ENCODE measurements at places on chromosomes 1 and 21.

GRCh38 chr1:193221651-193222050 is 35.2 kb upstream of the B3GALT2 start:
- no peak for DNase-seq

DNA sequence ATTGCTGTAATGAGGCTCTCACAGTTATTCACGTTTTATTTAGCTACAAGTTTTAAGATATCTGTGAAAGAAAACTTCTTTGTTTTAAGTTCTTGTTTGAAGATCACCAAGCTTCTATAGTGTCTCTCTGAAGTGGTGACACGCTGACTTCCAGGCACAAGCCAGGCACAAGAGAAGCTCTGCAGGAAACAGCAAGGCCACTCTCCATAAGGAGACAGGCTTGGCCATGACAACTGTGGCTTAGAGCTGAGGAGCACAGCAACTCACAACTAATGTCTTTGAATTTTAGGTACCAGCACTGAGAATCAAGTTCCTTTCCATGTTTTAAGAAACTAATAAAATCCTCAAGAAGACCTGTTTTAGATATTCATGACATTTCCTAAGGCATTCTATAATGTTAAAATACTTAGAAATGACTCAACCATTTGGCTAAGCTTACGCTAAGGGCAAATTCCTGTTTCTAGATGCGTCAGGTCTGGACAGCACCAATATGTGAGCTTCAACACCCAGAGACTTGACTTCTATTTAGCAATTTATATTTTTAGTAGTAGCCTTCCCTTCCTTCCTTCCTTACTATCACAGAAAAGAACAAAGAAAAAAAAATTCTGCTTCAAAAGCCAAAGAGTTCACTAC is 40.2 kb downstream of the APP start:
- no peak for DNase-seq

DNA sequence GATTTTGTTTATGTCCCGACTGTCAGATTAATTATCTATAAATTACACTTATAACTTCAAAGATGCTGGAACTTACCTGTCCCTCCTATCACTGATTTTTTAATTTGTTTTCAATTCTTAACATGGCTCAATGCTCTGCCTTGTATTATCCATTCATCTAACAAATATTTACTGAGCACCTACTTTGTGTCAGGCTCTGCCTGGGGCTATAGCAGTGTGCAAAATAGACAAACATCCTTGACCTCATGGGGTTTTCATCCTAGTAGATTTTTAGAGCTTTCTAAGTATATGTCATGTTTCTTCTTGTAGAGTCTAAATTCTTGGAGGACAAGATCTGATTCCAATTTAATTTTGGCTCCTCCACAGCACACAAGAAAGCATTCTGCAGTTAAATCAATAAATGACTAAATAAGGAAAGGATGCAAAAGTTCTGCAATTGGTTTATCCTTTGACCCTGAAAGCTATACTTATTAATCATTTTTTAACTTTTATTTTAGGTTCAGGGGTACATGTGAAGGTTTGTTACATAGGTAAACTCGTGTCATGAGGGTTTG is 10.8 kb upstream of the SMYD2 start:
- DNase-seq, result no peak

DNA sequence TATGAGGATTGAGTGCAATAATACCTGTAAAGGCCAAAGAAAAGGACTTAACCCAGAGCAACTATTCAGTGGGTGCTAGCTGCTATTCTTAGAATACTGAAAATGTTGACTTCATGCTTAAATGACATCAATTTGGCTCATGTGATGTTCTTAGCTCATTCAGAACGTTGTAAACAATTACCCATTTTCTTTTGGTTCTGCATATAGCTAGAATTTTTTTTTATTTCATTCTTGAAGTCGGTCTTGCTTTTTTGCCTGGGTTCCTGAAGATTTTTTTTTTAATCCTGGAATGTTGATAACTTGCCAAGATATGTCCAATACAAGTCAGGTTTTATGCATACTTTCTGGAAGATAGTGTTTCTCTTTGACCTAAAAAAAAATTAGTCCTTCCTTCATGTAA is 772.0 kb downstream of the LTN1 start:
- DNase-seq, result no peak

DNA sequence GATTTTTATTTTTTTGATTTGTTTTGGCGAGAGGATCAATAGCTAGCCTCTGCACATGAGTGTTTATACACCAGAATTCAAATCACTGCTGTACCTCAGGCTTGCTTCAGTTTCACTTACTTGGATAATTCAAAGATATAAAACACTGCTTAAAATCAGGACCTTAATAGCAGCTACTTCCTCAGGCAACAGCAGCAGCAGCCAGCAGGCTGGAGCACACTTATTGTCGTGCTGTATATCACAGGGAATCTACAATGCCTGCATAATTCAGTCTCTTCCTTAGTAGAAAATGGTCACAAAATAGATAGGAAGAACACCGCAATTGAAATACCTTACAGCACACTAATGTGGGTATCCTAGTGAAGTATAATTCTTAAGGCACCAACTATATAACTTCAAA is 497.3 kb downstream of the NEGR1 start:
- no peak for DNase-seq

GRCh38 chr1:183244466-183244865 is 58.4 kb downstream of the LAMC2 start:
- no peak for DNase-seq
